ENCODE measurements at places on chromosomes 5 and 9. TPM values are rescaled to one million over a fixed set of nuclear protein-coding genes. Genes with fewer than 3 reads are reported as not detected.

DNA sequence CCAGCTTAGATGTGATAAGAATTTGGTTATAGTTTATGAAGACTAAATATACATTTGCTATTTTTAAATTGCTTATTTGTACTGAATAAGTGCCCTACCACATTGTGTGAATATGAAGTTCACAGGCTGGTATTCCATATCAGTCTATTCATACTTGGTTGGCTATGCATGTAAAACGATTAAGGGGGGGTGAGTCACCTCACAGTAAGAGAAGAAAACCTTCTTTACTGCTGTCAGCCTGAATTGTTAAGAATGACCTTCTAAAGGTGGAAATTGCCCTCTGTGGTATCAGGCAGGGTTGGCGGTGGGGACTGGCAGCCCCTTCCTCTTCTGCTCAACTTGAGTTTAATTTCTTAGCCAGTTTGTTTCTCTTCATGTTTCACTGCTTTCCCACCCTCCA lies 127.0 kb upstream of the RPS23 start:
- no peak for DNase-seq

DNA sequence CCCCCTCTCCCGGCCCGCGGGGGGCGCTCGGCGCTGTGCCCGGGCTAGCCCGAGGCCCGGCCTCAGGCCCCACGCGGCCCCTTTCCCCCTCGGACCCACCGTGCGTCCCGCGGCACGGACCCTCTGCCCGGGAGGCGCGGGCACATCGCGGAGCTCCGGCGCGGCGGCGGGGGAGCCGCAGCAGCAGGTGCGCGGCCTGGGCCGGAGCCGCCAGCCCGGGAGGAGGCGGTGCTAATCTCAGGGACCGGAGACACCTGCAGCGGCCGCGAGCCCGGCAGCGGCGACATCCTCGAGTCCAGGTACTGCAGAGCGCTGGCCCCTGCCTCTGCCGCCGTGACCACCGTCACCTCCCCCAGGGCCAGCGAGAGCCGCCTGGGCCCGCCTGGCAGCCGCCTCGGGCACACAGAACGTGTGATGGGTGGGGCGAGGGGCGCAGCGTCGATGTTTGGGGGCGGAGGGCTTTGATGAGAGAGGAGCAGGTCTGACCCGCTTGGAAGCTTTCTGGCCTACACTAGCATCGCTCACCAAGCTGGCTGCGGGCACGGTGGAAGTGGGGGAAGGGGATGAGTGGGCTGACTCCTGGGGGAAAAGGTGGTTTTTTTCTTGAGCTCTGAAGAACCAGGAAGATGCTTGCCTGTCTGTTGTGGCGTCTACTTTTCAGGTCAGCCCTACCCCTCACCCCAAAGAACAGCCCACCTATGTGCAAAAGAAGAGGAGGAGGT lies 524 bp downstream of the CYFIP2 start:
- DNase-seq, result peak; percentile 70

- DNase-seq, result no peak
These were observed 32.2 kb upstream of the TGFBI start for GRCh38 chr5:135996611-135997010.

GRCh38 chr9:92151691-92152393 lies 36.6 kb upstream of the SPTLC1 start:
- no peak for DNase-seq

- DNase-seq, result no peak
These were observed 232.8 kb downstream of the PDE4D start for GRCh38 chr5:59660737-59661136.

DNA sequence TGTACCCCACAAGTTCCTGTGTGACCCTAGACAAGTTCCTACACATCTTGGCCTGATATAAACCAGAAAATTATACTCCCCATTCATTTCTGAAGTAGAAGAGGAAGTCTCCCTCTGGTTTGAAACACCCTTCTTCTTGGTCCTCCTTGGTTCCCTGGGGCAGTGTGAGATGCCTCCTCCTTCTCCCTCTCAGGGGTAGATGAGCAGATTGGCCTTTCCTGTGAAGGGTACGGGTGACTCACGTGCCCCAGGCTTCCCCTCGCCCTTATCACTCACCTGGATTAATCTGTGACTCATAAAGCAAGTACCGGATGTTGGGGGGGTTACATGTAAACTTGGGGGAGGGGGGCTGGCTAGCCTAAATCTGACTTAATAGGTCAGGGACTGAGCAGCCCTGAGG lies 11.1 kb upstream of the AQP3 start:
- DNase-seq, result peak; percentile 57

- no peak for DNase-seq
These were observed 362.8 kb upstream of the ADAMTSL1 start for GRCh38 chr9:18111146-18111545.

Gene SAPCD2
- total RNA-seq, result 56.8 TPM

GRCh38 chr5:44932922-44933585 lies 124.3 kb downstream of the MRPS30 start:
- DNase-seq, result no peak

Gene IFNA2
- total RNA-seq, result not detected

Data from activated CD8-positive, alpha-beta T cell treated with anti-CD3 and anti-CD28 coated beads, Interleukin-2, amount 10 ng/mL, durations not matched to agents 7 days and 5 days (primary cell).